ENCODE measurements at places on chromosomes 11 and 22.
A peak's percentile ranks its signal among the peaks of the same experiment; 100 is the strongest.

DNA sequence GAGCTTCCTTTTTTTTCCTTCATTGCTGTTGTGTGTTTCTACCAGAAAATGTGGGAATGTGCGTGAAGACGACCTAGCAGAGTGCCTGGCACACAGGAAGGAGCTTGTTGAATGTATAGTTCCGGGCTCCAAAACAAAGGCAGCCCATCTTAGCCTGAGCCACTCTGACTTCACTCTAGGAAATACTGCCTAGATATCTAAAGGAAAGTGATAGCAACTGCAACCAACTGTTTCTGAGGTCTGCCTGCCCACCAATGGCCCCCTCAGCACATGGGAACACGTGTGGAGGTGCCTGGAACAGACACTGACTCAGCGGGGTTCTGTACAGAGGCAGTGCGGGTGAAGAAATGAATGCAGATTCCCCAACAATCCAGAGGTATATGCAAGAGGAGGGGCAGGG, 14.7 kb upstream of the XBP1 start:
- DNase-seq: no peak

DNA sequence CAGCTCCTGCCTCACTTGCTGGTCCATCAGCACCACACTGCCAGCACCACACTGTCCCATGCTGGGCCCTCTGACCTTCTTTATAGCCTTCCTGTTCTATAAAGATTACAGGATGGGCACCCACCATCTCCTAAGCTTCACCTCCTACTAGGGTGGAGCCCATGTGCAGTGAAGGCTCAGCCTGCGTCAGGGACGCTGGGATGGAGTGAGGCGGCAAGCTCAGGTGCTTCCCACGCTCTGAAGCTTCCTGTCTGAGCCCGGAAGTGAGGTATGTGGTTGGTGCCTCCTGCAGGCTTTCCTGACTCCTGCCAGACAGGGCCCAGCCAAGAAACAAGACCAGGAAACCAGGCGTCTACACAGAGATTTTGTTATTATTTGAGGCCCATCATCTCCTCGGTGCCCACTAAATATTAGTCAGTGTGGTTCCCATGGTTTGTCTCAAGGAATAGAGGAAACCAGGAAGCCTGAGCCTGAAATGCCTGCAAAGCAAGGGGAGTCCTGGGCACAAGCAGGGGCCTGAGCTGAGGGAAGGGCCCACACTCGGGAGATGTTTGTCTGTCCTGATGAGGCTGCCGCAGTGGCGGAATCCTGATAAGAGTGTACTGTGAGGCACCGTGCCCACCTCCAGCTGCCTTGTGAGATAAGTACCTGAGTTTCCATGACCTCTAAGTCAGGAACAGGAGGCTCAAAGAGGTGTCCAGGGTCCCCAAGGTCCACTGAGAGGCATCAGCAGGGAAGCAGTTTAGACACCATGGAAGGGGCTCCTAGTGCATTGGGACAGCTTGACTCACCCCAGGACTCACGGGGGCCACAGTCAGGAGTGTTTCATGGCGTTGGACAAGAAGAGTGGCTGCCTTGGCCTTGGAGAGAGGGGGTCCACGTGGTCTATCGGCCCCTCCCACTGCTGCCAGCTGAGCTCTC, 22.0 kb downstream of the RSPH14 start:
- DNase-seq: peak; percentile 55

DNA sequence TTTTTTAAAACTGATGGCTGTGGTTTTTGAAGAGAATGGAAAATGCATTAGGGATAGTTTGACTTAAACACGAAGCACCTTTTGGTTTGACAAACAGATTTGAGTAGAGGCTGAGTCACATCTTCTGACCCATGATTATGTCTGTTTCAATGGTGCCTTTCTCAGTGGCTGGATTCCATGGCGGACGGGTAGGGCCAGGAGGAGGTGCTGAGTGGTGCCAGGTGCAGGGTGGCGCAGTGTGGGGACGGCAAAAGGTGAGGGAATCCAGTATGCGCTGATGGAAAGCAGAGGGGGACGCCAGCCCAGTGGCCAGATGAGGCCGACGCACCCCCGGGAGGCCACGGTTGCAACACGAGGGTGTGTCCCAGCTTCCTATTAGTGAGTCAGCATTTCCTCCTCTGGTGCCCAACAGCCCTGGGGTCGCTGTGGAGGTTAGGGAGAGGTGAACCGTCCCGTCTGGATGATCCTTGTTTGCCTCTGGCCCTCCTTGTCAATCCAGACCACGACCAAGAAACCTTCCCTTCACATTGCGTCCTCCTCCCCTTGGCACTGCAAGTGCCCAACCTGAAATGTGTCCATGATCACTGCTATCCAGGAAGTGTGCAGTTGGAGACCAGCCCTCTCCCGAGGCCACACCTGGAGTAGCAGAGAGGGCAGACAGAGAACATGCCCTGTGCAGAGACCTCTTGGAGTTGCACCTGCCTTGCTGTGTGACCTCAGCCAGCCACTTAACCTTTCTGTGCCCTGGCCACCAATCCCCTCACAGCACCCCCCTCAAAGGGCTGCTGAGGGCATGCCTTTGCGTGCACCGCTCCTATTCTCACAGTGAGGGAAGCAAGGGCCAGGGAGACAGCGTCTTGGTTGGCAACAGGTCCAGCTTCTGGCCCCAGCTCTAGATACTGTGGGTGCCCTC, 32.5 kb upstream of the ATXN10 start:
- DNase-seq: no peak

DNA sequence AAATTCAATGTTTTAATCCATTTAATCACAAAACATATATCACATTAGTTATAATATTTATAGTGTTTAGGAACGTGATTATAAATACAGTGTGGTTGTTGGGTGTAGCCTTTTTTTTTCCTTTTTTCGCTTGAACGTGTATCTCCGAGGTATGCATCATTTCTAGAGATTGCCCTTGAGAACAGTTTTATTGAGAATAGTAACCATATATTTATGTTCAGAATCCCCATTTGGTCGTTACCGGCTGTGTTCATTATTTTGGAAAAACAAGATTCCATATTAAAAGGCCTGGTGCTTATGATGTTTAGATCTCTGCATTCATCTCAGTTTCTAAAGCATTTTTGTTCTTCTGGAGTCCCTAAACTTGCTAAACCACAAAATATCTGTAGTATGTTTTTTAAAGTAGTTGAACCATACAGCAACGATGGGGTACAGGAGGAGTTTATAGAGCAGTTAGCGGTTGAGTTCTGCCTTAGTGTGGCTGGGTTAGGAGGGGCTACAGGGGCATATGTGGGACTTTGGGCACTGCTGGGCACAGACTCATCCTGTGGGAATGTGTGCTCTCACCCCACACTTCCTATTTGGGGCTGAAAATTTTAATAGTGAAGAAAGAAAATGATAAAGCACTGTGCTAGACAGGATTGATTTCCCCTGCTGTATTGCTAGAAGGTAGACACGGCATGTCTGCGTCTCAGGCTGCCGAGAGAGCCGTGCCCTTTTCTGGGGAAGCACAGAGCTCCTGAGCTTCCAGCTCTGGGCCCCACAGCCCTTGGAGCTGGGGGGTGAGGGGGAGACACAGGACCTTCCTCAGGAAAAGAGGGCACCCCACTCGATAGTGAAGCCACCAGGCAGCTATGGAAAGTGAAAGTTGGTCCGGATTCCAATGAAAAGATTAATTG, 81.5 kb upstream of the PPARA start:
- DNase-seq: no peak

GRCh38 chr22:26045051-26045450, 124.2 kb upstream of the SEZ6L start:
- DNase-seq: no peak

GRCh38 chr11:34311126-34311525, 46.7 kb downstream of the ABTB2 start:
- no peak for DNase-seq

- no peak for DNase-seq
Observed at GRCh38 chr22:28143961-28144745, 225.1 kb upstream of the PITPNB start.

- DNase-seq: peak; percentile 90
Observed at GRCh38 chr22:20393705-20394476, at the start of gene ZNF74. Gene ZNF74, plus strand, starts transcription at chr22:20394151. Its CDS starts 478 bp downstream, at chr22:20394629.

DNA sequence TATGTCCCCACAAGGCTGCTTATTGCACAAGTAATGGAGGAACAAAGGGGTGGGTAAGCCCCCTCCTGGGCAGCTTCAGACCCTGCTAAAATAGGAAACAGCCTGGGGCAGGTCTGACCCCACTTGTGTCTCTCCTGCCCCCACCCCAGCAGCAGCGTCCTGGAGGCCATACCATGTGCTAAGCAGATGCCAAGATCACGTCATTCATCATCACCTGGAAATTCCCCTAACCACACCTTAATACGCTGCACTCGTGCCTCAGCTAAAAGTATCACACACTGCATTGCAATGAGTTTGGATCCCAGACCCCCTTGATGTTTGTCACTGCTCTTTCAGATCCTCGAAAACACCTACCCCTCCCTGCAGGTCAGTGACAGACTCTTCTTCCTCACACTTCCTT, 27.8 kb upstream of the GGTLC2 start:
- peak; percentile 64 for DNase-seq

- no peak for DNase-seq
Observed at GRCh38 chr11:103587901-103588788, 448.3 kb upstream of the DDI1 start.

GRCh38 chr11:126497581-126498122, 142.2 kb downstream of the ST3GAL4 start:
- DNase-seq: no peak

DNA sequence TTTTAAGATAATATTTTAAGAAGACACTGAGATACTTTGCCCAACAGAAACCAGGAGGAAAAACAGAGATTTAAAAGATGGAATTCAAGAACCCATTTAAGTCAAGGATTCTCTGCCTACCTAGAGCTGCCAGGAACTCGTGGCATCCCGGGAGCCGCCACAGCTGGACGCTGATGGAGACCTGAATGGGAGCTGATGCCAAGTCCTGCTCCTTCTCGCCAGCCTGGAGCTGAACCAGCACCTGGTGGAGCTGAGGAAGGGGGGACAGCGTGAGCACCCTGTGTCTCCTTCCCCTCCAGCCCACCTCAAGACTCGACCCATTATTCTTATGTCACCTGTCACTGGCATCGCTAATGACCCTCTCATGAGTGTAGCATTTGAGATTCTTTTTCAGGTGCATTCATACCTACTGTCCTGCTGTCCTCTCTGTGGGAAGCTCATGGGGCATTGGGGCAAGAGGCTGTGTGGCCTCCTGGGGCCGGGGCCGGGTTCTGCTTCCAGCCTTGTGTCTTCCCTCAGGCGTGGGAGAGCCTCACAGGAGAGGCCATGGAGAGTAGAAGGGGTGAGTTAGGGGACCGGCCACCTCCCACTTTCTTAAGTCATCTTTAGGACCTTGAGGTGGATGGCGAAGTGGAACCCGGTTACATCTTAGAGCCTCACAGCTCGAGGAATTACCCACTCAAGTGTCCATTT, 70.8 kb upstream of the PITPNB start:
- DNase-seq: no peak

DNA sequence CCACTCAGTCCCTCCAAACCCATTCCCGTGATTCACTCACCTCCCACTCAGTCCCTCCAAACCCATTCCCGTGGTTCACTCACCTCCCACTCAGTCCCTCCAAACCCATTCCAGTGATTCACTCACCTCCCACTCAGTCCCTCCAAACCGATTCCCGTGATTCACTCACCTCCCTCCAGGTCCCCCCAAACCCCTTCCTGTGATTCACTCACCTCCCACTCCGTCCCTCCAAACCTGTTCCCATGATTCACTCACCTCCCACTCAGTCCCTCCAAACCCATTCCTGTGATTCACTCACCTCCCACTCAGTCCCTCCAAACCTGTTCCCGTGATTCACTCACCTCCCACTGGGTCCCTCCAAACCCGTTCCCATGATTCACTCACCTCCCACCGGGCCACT, 639.6 kb downstream of the BRD1 start:
- DNase-seq: no peak

DNA sequence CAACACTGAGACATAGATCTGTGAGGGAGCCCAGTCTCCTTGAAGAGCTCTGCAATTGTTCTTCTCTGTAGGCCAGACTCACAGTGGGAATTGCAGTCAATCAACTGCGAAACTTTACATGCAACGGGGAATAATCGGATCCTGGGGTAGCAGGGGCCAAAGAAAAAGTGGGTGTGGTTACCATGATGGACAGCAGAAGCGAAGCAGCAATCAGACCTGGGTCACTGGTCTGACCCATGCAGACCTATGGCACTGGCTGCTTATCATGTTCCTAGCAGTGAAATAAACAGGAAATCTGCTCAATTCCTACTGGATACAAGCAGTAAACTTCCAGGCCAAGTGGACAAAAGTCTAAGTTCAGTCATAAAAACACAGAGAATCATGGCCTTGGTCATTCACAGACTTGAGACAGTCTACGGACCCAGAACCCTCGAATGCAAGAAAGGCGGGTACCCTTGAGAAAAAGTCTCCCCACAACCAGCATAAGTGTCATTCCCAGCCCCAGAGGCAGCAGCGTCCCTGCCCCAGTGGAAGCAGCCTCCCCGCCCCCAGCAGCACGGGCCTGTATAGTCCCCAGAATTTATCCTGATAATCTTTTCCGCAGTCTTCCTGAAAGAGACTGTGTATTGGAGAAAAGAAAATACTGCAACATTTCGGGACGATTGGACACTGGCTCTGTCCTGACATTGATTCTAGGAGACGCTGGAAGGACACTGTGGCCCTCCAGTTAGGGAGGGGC, 34.6 kb downstream of the ASCL2 start:
- DNase-seq: no peak

GRCh38 chr11:124987096-124987495, 33.1 kb downstream of the CCDC15 start:
- DNase-seq: no peak

DNA sequence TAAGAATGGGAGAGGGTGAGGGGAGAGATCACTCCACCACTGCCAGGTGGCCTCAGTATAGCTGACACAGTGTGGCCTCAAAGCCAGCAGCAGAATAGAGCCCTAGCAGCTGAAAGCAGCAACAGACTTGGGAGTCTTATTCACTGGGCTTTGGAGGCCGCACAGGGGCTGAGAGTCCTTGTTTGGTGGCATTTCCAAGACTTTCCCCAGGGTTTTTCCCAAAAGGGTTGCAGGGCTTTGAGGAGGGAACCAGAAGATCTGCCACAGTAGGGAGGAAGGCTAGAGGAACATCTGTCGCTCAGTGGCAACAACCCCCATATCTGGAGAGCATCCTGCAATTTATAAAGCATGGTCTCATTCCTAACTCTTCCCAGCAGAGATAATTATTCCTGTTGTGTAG, 35.0 kb upstream of the RCN1 start:
- no peak for DNase-seq

DNA sequence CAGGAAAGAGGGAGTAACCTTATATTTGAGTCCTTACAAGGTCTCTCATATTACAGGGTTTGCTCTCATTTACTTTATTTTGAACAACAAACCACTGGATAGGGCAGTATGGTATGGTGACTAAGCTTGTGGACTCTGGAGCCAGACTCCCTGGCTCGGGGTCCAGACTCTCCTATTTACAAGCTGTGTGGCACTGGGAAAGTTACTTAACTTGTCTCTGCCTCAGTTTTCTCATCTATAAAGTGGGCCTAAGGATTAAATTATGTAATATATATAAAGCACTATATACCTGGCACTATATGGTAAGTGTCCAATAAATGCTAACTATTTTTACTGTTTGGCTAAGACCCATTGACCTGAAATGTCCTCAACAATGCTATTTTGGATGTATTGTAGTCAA, 1.7 kb upstream of the DCHS1 start:
- DNase-seq: no peak

GRCh38 chr11:2293984-2294925, 7.5 kb downstream of the C11orf21 start:
- DNase-seq: no peak
